ENCODE measurements at places on chromosomes 6 and 20.

GRCh38 chr6:41591122-41591521 lies 44.9 kb downstream of the FOXP4 start:
- DNase-seq, result no peak

GRCh38 chr20:58691773-58692578 lies 624 bp upstream of the NPEPL1 start:
- DNase-seq, result no peak

GRCh38 chr6:34093854-34094430 lies 51.9 kb downstream of the GRM4 start:
- DNase-seq, result no peak

- no peak for DNase-seq
Measured at GRCh38 chr6:64270083-64270482, 634.5 kb downstream of the PHF3 start.

- peak; percentile 13 for DNase-seq
Measured at GRCh38 chr6:14464055-14464454, 346.5 kb downstream of the CD83 start.

- no peak for DNase-seq
Measured at GRCh38 chr6:161439093-161439492, 165.2 kb upstream of the AGPAT4 start.

- no peak for DNase-seq
Measured at GRCh38 chr6:143286251-143286795, 164.2 kb downstream of the ADAT2 start.

- no peak for DNase-seq
Measured at GRCh38 chr6:13349811-13350506, 21.6 kb upstream of the TBC1D7 start.

GRCh38 chr6:169709293-169709692 lies 7.4 kb downstream of the C6orf120 start:
- DNase-seq, result no peak

DNA sequence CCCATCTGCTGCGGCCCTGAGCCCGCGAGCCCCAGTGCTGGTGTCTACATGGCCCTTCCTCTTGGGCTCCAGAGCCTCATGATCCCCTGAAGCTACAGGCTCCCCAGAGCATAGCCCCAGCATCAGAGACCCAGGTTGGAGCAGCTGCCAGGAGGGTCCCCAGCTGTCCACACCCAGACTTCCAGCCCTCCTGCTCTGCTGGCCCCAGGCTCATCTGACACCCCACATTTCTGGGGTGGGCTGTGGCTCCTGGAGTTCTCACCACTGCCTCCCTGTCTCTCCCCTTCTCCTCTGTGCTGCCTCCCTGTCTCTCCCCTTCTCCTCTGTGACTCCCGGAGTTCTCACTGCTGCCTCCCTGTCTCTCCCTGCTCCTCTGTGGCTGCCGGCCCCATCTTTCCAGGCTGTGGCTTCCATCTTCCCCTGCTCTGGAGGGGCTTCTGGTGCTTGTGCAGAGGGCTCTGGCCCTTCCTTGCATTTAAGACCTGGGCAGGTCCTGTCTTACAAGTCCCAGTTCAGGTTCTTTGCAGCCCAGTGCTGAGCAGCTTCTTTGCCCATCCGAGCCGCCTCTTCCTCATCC lies 108.1 kb downstream of the ERMARD start:
- DNase-seq, result no peak

DNA sequence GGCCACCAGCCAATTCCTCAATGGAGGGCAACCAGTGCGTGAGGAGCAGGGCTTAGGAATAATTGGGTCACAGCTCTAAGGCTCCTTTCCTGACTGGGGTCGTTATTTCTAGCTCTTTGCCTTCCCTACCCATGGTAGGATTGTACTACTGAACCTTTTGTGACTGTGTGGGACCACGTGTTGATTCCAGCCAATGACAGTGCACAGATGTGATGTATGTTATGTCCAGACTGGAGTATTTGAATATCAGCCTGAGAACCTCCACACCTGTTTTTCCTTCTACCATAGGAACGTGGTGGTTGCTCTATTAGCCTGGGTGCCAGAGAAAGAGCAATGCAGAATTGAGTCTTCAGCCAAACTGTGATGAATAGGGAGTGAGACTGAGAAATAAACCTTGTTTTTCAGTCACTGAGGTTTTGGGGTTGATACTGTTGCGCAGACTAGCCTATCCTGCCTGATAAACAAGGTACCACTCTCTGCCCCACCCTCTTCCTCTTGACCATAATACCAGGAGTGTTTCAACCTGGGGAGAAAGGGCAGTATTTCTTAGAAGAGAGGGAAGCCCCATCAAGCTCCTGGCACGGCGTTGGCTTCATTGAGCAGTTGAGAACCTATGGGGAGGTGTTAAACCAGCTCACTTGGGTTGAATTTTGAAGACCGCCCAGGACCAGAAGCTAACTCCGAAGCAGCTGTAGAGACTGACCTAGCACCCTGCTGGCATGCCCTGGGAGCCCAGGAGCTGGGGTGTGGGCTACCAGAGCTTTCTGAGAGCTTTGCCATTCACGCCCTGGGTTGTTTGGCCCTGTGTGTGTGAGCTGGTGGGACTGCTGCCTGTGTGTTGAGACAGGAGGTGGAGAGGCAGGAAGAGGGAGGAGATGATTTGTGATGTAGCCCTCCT lies 105.5 kb upstream of the BACH2 start:
- no peak for DNase-seq

DNA sequence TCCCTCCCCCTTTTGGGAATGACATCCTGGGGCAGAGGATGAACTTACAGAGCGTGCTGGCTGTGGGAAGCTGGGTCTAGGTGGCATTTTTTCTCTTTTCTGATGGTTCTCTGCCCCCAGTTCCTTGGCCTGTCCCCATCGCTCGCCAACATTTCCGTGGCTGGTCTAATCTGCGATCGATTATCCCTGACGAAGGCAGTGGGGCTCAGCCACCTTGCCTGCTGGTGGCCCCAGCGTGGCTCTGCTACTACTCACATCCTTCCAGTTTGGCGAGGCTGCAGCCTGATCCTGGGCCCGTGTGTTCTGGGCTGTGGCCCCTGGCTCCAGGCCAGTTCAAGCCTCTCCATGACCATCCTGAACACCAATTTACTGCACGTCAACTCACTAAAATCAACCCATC lies 6.4 kb upstream of the HLA-DOA start:
- DNase-seq, result no peak

DNA sequence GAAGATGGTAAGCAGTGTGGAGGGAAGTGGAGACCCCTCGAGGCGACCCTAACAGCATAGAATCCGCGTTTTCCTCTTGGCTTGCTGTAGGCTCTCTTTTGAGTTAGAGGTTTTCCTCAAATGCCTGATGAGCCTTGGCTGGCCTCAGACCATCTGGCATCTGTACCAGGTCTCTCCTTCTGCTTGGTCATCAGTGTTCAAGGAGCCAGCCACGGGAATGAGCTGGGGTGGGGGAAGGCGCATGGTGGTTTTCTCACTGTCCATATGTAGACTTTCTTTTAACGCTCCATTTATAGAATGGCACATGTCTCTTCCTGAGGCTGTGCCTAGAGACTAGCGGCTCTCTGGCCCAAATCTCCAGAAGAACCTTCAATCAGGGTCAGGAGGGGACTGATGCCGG lies 8.1 kb upstream of the GUCA1A start:
- no peak for DNase-seq

DNA sequence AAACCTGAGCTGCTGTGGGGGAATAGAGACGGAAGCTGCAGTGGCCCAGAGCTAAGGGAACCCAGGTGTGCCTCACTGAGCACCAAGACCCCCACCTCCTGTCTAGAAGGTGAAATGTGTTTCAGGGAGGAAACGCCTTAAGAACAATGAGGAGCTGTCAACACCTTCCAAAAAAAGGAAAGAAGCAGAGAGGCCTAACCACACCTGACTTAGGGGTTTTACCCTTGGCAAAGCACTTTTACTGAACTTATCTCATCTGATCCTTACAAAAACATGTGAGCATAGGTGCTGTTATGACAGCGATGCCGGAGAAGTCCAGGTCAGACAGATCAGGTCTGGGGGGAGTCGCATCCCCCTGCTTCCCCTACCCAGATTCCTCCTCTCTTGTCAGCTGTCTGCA lies 16.1 kb upstream of the CDKN1A start:
- no peak for DNase-seq

DNA sequence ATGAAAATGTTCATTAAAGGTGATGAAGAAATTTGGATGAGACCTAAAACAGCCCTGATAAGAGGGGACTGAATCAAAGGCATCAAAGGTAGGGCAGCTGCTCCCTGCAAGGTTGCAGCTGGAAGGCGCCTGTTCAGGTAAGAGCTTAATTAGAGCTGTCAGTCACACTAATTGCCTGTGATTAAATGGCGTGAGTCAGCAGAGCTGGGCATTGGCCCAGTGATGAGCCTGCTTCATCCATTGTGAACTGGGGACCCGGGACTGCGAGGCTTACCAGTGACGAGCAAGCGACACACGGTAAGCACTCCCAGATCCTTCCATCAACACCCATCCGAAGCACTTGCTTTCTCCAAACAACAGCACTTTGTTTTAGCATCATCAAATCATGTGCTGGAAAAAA lies 621.5 kb upstream of the CDH4 start:
- no peak for DNase-seq

DNA sequence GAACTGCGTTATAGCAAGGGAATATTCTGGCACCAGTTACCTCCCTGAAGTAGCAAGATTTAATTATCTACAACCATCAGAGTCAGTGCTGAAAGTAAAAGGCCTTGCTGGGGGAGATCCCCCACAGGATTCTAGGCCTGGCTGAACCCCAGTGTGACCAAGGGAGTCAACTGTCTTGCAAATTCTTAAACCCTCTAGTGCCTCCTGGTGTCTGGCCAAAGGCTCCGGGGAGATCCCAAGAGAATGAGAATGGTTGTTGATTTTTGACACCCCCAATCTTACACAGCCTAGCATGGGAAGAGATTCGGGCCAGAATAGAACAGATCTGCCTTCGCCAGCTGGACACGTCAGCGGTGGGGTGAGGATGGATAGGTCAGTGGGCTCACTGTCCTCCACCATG lies 179.4 kb downstream of the ERMARD start:
- DNase-seq, result no peak

- no peak for DNase-seq
Measured at GRCh38 chr6:46914279-46914810, 7.4 kb downstream of the ADGRF5 start.

DNA sequence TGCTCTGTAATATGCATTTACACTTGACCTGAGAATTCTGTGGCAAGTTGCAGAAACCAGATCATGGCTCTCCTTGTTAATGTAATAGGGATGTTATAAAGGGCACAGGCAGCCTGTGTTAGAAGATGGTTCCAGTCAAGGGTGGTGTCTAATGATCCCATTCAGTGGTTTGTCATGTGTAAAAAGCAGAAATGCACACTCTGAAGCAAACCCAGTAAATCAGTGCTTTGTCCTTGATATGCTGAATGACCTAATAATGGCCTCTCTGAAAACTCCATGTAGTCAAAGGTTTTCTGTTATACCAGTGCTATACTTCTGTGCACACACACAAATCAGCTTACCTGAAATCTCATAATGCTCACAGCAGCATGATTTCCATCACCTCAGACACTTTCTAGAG lies 66.2 kb downstream of the SOBP start:
- no peak for DNase-seq

- no peak for DNase-seq
Measured at GRCh38 chr20:37511610-37512275, 9.3 kb upstream of the NNAT start.

DNA sequence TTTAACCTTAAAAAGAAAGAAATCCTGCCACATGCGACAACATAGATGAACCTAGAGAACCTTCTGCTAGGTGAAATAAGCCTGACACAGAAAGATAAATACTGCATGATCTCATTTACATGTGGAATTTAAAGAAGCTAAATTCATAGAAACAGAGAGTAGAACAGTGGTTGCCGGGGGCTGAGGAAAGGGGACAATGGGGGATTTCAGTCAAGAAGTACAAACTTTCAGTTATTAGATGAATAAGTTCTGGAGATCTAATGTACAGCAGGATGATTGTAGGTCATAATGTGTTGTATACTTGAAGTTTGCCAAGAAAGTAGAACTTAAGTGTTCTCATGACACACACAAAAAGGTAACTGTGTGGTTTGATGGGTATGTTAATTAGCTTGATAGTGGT lies 204.3 kb upstream of the PRSS16 start:
- no peak for DNase-seq

- DNase-seq, result no peak
Measured at GRCh38 chr6:138963531-138963930, 24.5 kb downstream of the REPS1 start.

- no peak for DNase-seq
Measured at GRCh38 chr20:409697-410559, 1.8 kb downstream of the RBCK1 start.

- DNase-seq, result no peak
Measured at GRCh38 chr6:136508725-136509392, 41.4 kb downstream of the MAP7 start.

GRCh38 chr6:82681119-82681714 lies 317.6 kb downstream of the TPBG start:
- no peak for DNase-seq

DNA sequence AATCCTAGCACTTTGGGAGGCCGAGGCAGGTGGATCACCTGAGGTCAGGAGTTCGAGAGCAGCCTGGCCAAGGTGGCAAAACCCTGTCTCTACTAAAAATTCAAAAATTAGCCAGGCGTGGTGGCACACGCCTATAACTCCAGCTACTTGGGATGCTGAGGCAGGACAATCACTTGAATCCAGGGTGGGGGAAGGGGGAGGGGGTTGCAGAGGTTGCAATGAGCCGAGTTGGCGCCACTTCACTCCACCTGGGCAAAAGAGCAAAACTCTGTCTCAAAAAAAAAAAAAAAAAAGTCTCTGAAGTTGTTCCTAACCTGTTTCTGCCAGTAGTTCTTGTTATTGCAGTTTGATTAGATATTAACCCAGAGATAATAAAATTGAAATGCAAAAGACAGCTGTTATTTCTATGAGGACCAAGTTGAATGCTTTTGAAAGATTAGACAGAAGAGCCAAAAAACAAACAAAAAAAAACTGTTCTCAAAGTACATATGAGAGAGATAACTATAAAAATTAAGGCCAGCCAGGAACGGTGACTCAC lies 22.6 kb downstream of the PIGU start:
- no peak for DNase-seq

DNA sequence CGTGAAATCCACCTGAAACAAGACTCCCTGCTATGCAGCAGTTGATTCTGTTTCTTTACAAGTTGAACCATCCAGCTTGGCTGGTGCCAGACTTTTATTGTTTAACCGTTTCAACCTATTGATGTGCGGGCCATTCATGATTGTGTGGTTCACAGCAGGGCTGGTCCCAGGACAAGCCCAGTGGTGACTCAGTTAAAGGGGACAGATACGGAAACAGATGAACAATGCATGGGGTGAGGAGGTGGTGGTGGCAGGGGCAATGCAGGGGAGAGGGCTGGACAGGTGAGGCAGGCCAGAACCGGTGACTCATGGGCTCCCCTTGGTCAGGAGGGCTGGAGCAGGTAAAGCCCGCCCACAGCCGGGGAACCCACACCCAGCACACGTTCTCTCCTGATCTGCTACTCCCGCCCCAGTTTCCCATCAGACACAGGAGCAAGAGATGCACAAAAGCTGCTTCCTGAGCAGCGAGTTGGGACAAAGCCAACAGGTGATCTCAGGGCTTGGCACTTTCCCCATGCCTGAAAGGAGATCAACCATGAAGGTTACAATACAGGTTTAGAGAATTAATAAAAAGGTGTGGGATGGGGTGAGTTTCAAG lies 232.2 kb downstream of the LY86 start:
- DNase-seq, result no peak

Data from SW 1271 (cell line).